ENCODE measurements at places on chromosomes 16 and 17.

DNA sequence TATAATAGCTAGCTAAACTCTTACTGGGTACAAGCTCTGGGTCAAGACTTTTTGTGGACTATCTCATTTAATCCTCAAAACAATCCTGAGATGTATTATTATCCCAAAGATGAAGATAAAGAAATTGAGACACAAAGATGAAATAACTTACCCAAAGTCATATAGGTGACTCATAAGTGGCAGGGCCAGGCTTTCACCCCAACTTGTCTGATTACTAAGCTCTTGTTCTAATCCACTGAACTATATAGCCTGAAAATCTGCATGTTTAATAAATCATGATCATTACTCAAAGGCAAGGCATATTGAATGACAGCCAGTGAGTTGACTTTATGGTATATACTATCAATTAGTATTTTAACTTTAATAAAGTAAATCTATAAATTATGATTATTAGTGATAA, 77.4 kb downstream of the SKAP1 start:
- DNase-seq = no peak

DNA sequence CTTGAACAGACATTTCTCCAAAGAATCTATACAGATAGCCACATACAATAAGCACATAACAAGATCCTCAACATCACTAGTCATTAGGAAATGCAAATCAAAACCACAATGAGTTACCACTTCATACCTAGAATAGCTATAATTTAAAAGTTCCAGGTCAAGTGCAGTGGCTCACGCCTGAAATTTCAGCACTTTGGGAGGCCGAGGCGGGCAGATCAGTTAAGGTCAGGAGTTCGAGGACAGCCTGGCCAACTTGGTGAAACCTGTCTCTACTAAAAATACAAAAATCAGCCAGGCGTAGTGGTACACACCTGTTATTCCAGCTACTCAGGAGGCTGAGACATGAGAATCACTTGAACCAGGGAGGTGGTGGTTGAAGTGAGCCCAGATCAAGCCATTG, 19.9 kb downstream of the RANBP10 start:
- no peak for DNase-seq

GRCh38 chr17:67256075-67256732, 11.2 kb upstream of the HELZ start:
- DNase-seq = no peak

- no peak for DNase-seq
Observed at GRCh38 chr16:2829501-2830354, at the start of gene ZG16B. Gene ZG16B, plus strand, starts transcription at chr16:2830303. Its CDS starts 139 bp downstream, at chr16:2830442.

- no peak for DNase-seq
Observed at GRCh38 chr16:25390761-25391160, 133.1 kb upstream of the ZKSCAN2 start.

DNA sequence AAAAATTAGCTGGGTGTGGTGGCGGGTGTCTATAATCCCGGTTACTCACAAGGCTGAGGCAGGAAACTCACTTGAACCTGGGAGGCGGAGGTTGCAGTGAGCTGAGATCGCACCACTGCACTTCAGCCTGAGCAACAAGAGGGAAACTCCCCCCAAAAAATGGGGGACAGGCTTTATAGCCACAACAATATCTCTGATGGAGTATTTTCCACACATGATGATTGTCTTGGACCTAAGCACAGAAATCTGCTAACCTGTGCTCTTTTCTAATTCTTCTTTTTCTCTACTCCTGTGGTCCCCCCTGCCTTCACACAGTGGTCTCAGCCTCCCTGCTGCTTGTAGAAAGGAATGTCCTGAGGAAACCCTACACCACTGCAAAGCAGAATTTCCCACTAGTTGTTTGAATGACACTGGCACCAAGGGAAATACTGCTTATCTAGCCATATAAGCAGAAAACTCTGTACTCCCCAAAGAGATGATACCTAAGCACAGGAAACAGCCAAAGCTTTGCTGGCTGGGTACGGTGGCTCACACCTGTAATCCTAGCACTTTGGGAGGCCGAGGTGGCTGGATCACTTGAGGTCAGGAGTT, 117.6 kb downstream of the USP31 start:
- no peak for DNase-seq

GRCh38 chr16:68396481-68396880, 51.8 kb downstream of the SMPD3 start:
- DNase-seq = no peak

DNA sequence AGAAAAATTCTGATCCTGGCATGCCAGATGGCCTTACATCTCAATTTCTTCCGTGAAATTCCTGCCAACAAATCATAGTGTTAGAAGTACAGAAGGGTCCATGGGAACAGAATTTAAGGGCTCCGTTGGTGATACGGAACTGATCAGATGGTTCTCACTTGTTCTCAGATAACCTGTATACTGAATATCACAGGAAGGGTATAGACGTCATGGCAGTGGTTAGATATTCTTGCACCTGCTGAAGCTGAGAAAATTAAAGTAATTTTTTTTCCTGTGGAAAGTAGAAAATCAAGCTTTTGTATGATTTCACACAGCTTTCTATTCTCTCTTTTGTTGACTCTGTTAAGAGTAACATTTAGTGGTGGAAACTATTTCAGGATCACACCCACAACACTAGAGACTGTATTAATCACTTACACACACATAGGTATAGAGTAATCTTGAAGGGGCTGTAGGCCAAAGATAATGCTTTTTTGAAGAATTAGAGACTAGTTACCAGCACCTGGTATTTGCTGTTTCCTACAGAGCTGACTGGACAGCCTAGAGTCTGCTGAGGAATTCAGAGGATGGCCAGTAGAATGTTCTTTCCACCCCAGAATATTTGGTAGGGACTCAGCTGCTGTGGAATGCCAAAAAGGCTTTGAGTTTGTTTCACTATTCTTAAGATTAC, 7.5 kb downstream of the TENT4B start:
- no peak for DNase-seq

DNA sequence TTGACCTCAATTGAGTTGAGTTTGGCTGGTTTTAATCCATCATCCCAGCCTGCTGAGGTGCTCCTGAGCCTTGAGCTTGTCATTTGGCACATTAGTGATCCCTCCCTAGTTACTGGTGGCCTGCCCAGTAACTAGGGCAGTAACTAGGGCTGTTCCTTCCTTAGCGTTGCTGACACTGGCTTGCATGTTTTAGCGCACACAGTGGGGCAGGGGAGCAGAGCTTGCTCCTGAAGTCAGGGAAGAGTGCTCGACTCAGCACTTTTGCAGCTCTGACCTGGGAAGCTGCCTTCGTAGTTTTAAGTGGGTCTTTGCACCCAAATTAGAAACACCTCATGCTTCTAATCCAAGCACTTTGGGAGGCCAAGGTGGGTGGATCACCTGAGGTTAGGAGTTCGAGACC, 15.7 kb downstream of the CCDC42 start:
- DNase-seq = no peak

DNA sequence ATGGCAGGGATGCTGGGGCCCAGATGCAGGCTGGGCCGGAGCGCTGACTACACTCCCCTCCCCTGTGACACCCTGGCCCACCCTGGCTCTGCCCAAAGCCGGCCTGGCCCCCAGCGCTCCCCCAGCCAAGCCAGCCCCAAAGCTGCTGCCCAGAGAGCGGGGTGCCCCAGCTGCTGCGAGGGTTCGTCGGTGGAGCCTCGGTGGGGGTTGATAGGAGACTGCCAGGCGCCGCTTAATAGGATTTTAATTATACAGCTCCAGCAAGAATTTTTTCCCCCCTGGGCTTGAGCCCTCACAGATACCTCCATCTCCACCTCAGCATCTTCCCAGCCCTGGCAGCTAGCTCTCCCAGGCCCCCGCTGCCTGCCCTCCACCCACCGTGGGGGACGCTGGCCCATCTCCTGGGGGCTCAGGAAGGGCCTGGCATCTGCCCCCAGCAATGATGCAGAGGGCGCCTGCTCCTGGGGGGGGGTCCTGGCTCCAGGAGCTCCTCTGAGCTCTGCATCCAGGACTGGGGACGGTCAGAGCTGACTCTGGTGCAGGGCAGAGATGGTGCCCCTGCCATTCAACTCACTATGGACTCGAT, 36.8 kb upstream of the DLX4 start:
- DNase-seq = no peak

DNA sequence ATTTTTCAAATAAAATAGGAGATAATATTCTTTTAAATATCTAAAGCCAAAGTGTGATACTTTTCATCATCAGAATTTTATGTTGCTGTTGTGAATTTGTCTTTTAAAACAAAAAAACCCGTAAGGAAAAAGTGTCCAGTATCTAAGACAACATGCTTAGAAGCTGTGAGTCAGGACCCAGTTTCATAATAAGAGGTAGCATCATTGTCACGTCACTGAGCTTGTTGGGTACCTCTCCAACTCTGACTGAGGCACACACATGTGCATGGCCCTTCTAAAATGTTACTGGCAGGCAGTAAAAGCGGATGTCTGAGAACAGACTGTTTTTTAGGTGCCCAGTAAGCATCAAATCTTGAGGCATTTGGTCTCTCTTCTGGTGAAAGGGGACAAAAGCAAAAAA, 2.5 kb downstream of the CIAPIN1 start:
- no peak for DNase-seq

GRCh38 chr16:88970050-88970449, 7.0 kb downstream of the CBFA2T3 start:
- DNase-seq = no peak

GRCh38 chr17:50882851-50883250, 16.7 kb upstream of the TOB1 start:
- no peak for DNase-seq

- DNase-seq = no peak
Observed at GRCh38 chr16:74999219-74999608, 390 bp downstream of the ZNRF1 start.

DNA sequence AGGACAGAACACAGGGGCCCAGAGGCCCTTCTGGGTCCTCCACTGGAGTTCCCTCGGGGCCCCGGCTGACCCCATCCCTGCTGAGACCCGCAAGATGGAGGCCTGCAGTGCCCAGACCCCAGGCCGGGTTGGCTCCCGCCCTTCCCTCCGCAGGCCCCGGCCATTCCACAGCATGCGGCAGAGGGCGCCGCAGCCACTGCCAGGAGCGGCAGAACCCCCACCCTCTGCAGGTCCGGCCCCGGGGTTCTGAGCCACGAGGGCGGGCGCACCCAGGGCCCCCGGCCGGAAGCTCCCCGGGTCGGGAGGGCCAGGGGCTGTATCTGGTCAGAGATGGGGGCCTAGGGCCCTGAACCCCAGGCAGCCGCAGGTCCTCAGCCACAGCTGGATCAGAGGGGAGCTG, 2.4 kb upstream of the PERCC1 start:
- no peak for DNase-seq

GRCh38 chr16:14043278-14043677, 27.8 kb upstream of the MRTFB start:
- no peak for DNase-seq

DNA sequence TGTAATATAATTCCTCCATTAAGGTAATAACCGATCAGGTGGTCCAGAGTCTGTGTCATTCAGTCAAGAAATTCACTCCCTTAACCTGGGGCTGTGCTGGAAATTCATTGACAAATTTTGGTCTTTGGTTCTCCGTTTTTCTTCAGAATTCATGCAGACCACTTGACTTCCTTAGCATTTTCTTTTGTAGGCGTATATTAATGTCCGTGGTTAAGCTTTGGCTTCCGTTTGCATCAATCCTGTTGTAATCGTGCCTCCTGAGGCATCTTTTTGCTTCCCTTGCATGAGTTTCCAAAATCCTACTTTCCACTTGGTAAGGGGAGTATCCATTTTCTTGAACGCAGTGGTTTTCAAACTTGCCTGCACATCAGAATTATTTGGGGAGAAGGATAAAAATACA, 9.0 kb downstream of the LRRC37B start:
- no peak for DNase-seq

GRCh38 chr16:78576941-78577340, 477.5 kb downstream of the WWOX start:
- no peak for DNase-seq

GRCh38 chr16:87415441-87415840, 23.3 kb downstream of the MAP1LC3B start:
- DNase-seq = no peak

DNA sequence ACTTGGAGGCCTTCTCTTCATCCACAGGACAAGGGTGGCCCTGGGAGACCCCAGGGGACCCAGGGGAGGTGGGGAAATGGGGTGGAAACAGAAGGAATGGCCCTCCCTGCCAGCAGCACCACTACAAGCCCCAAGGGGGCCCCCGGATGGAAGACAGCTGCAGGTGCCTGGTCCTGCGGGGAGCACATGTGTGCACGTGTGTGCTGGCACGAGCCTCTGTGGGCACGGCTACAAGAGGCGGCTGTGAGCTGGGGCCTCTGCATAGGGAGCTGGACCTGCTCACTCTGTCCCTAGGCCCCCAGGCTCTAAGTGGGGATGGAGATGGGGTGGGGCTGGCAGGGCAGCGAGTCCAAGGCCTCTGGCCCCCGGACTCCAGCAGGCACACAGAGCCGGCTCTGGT, 13.2 kb upstream of the AATK start:
- DNase-seq = no peak

GRCh38 chr16:60818465-60818864, 1217.8 kb downstream of the CDH8 start:
- DNase-seq = no peak

- no peak for DNase-seq
Observed at GRCh38 chr16:67922221-67922620, 9.4 kb downstream of the CTRL start.

GRCh38 chr16:6837722-6838121, 494.9 kb upstream of the RBFOX1 start:
- DNase-seq = no peak

DNA sequence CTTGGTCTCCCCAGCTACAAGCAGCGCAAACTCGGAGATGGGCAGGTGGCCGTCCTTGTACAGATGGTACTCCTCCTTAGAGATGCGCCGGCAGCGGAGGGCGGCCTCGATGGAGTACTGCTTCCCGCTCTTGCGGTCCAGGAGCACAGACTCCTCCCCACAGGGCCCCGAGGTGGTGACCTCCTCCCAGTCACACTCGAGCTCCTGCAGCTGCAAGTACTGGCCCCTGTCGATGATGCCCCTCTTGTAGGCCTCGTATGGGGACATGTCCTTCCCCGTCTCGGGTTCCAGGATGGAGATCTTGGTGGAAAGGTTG, 7.2 kb downstream of the CDK3 start:
- no peak for DNase-seq

- no peak for DNase-seq
Observed at GRCh38 chr17:8503368-8503767, 67.7 kb downstream of the NDEL1 start.

DNA sequence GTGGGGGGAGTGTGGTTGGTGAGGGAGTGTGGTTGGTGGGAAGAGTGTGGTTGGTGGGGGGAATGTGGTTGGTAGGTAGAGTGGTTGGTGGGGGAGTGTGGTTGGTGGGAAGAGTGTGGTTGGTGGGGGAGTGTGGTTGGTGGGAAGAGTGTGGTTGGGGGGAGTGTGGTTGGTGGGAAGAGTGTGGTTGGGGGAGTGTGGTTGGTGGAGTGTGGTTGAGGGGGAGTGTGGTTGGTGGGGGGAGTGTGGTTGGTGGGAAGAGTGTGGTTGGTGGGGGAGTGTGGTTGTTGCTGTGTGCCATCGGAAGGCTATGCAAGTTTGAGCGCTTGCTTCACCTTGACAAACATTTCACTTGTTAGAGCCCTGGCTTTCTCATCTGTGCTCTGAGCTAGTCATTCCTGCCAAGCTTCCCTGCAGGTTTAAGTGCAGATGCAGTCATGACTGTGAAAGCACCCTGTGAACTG, 20.1 kb downstream of the MINK1 start:
- no peak for DNase-seq

All from NCI-H2107 (cell line).